ENCODE measurements at places on chromosomes 1 and 21. TPM values are rescaled to one million over a fixed set of nuclear protein-coding genes. Genes with fewer than 3 reads are reported as not detected.

The OR10Z1 gene
- not detected for total RNA-seq

The OR10K1 gene
- not detected for total RNA-seq

The RHD gene
- not detected for total RNA-seq

The S100A9 gene
- not detected for total RNA-seq

DNA sequence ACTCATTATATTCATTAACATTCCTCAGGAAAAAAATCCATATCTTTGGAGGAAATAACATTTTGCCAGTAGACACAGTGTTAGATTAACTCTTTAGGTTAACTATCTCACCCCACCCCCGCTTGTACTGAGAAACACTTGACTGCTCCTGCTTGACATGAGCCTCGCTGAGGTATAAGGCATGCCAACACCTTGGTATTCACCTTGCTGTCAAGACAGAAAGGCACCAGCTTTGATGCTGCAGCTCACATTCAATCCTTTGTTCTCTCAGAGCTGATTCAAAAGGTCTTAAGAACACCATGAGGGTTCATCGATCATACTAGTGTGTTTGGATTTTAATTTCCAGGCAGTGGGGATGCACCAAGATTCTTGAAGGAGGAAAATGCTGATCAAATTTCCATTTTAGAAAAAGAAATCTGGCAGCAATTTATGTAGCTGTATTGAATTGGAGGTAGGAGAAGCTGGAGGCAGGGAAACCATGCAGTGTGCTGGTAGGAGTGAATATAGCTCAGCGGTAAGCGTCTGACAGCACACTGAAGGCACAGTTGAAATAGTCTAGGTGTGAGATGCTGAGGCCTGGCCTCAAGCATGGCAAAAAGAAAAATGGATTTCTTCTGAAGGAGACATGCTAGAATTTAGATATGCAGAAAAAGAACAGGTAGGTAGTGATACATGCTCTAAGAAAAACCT, 108.0 kb upstream of the ST6GALNAC5 start:
- DNase-seq, result no peak
- H3K4me1 ChIP-seq, result peaks cover 14% of the 10 kb centered on the region
- H3K27me3 ChIP-seq, result no peaks in the 10 kb centered on the region
- H3K27ac ChIP-seq, result no peak overlapping the region
- no peaks in the 10 kb centered on the region for H3K36me3 ChIP-seq

GRCh38 chr1:186681801-186682200, 1.6 kb upstream of the PTGS2 start:
- no peaks in the 10 kb centered on the region for H3K36me3 ChIP-seq
- H3K4me1 ChIP-seq, result no peaks in the 10 kb centered on the region
- no peak for DNase-seq
- no peak overlapping the region for H3K4me3 ChIP-seq
- H3K27me3 ChIP-seq, result no peaks in the 10 kb centered on the region
- no peak overlapping the region for H3K27ac ChIP-seq

DNA sequence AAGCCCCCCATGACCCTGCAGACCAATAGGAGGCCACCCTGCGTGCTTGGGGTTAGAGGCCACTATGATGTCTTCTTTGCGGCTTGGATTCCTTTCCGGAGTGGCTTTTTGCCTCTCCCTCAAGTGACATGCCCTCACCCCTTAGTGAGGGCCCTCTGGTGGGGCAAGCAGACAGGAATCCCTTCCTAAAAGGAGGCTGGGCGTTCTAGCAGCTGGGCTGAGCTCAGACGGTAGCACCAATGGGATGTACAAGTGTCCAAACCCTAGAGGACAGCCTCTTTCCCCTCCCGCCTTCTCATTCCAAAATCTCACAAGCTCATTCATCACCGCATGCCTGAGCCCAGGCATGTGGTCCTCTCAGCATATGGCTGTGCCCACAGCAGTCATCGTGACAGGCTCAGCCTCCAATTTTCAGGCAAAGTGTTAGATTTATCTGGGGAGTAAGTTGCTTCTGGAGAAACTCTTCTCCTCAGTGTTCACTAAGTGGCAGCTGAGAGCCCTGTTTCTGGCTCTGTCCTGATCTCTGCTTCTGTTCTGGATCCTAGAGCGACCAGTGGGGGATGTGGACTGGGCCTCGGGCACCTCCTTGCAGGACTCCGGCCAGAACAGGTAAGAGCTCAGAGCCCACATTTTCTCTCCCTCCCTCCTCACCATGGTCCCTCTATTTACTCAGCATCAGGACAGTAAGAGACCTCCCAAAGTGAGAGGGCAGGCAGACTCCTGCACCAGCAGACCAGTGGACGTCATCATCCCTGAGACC, 4.8 kb downstream of the KIAA1614 start:
- peak overlapping the region; percentile 40 for H3K4me3 ChIP-seq
- peak overlapping the region; percentile 89 for H3K27ac ChIP-seq
- H3K27me3 ChIP-seq, result no peaks in the 10 kb centered on the region
- peak; percentile 89 for DNase-seq

GRCh38 chr1:27099587-27100334, 55.2 kb downstream of the SLC9A1 start:
- DNase-seq, result peak; percentile 75
- H3K27me3 ChIP-seq, result no peaks in the 10 kb centered on the region
- no peaks in the 10 kb centered on the region for H3K36me3 ChIP-seq
- H3K4me1 ChIP-seq, result peaks cover 20% of the 10 kb centered on the region

GRCh38 chr1:37342736-37343135, 131.6 kb upstream of the ZC3H12A start:
- no peak overlapping the region for H3K4me3 ChIP-seq
- H3K27ac ChIP-seq, result no peak overlapping the region
- DNase-seq, result no peak
- H3K27me3 ChIP-seq, result no peaks in the 10 kb centered on the region
- no peaks in the 10 kb centered on the region for H3K4me1 ChIP-seq

DNA sequence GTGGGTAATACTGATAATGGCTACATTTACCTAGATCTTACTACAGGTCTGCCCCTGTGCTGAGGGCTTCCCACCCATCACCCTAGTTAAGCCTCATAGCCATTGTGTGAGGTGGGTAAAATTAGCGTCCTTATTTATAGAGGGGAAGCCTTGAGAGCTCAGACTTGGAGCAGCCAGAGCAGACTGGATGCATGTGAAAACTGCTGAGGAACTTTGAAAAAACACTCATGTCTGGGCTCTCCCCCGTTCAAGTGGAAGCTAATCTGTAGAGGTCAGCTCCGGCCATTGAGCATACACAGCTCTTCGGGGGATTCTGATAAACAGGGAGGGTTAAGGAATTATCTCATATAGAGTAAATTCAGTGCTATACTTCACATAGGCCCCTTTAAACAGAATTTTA, 389.7 kb downstream of the RPS6KC1 start:
- no peaks in the 10 kb centered on the region for H3K4me1 ChIP-seq
- H3K27ac ChIP-seq, result no peak overlapping the region
- no peaks in the 10 kb centered on the region for H3K36me3 ChIP-seq
- no peaks in the 10 kb centered on the region for H3K27me3 ChIP-seq

DNA sequence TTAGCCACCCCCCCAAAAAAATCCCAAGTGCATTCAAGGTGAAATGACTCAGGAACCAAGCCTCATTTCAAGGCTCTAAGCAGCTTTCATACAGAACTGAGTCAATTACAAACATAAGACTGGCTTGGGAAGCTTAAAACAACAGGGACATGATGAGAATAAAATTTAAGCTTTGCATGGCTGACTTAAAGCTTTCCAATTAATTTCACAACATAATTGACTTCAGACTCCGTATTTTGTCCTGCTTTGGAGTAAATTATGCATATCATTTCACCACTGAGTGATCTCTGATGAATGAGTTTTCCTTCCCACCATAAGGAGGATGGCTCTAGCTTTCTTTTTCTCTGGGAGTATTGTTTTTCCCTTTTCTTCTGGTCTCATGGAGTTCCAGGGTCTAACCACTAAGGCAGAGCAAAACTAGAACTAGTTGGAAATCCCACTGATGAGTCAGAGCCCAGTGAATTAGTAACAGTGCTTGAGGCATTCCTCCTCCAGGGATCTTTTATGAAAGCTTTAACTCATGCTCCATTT, 72.8 kb downstream of the XCL2 start:
- DNase-seq, result peak; percentile 77
- no peaks in the 10 kb centered on the region for H3K36me3 ChIP-seq
- no peak overlapping the region for H3K4me3 ChIP-seq
- peak overlapping the region; percentile 96 for H3K27ac ChIP-seq
- peaks cover 51% of the 10 kb centered on the region for H3K4me1 ChIP-seq
- H3K27me3 ChIP-seq, result no peaks in the 10 kb centered on the region
